ENCODE measurements at places on chromosomes 2 and 18. TPM values are rescaled to one million over a fixed set of nuclear protein-coding genes. Genes with fewer than 3 reads are reported as not detected.
A peak's percentile ranks its signal among the peaks of the same experiment; 100 is the strongest.

- no peak for DNase-seq
Observed at GRCh38 chr2:151337643-151338042, 19.7 kb upstream of the TNFAIP6 start.

- DNase-seq, result no peak
Observed at GRCh38 chr18:3340015-3340681, 78.2 kb downstream of the MYL12B start.

DNA sequence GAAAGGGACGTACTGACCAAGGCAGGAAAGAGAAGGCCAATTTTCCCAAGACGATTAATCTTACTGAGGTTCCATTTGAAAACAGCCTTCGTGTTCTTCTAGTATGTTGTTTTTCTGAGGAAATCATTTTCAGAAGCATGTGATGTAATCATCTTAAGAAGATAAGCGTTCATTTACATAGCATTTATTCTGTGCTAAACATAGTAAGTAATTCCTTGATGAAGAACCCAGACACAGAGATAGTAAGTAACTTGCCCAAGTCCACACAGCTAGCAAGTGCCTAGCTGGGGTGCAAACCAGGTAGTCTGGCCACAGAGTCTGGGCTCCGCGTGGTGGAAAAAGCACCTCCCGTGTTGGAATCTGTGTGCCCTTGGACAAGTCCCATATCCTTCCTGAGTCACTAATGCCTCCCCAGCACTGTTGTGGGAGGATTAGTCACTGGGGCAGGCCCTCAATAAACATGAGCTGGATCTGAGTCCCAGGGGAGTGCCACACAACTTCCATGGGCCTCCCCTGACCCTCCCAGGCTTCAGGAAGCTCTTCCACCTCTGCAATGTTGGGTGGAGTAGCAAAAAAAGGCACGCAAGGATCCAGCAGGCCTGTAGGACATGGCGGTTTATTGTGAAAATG, 26.9 kb upstream of the ASAP2 start:
- DNase-seq, result no peak

GRCh38 chr2:170745305-170745704, 24.9 kb upstream of the ERICH2 start:
- DNase-seq, result no peak

- peak; percentile 83 for DNase-seq
Observed at GRCh38 chr2:74915743-74916142, 42.7 kb upstream of the POLE4 start.

GRCh38 chr2:152523091-152523490, 188.1 kb downstream of the FMNL2 start:
- no peak for DNase-seq

DNA sequence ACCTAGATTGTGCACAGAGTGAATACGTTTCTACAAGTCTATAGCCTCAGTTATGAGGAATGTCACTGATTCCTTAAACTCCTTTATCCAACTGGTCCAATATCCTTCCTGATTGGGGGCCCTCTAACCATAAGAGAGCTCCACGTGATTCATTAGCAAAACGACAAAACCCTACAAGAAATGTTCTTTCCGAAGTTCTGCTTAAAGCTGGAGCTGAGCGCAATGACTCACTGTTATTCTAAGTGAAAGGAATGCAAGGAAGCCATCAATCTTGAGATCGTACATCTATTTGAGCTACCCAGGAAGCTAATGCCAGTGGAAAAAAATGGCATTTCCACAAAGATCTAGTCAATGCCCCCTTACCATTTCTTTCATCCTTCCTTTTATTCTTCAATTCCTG, 354.9 kb upstream of the CDH20 start:
- DNase-seq, result no peak

DNA sequence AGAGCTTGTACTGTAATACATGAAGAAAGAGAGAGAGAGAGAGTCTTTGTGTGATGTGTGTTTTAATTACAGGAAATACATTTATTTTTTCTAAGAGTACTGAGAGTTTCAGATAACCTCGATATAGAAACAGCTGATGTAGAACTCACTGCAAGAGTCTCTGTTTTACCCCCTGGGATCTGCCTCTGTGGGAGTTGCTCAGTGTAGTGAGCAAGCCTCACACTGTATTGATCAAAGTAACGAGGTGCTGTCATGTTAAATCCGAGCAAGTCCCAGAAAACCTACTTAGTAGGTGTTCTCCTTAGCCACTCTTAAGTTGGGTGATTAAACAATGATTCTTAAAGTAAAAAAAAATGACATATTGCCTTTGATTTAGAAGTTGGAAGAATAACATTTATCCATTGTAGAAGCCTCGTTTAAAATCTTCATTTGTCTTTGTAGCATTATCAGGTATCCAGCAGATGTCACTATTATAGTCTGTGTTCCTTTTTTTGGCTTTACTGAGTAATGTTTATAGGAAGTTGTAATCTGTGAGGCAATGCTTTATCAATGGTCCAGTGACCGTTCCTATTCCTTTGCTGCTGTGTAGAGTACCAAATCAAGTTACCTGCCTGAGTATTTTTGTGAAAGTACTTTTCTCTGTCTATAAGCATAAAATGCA, 219.0 kb downstream of the MYO3B start:
- no peak for DNase-seq

DNA sequence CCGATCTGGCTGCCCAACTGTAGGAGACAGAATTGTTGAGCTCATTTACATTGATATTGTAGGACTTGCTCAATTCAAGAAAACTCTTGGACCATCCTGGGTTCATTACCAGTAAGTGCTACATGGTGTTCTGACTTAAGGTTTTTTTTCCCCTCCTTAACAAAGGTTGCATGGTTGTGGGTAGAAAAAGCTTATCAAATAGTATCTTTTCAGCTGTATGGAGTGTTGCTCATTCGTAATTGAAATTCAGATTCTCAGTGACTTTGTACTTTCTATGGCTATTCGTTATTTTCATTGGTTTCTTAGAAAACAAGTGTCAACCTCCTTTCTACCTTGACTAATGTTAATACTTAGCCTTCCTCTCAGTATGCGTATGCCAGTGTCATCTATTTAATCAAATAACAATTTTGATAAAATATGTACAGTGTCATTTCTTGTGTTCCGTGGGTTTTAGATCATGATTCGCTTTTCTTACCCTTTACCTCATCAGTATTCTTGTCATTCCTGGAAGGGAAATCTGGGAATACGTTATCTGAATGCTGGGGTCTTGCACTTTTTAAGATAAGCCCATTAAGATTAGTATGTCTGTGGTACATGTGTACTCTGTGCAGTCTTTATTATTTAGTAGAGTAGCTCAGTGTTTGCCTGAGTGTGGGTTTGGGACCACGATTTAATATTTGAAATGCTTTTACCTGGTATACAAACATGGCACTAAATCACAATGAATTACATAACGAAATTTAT, 91.3 kb downstream of the MGAT5 start:
- no peak for DNase-seq

DNA sequence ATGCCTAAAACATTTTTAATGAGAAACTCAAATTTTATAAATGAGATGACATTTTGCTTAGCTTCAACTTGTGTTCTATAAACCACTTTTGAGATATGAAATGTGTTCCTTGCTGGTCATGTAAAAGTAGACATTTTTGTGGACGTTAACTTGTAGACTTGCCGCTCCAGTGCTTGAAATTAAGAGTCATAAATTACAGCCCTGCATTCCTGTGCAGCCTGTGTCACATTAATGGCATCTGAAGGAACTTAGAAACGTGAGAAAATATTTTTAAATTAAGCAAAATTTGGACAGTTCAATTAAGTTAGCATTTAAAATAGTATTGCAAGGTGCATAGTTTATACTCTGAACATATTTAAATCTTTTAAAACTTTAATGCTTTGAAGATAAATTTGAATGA, 98.3 kb upstream of the LDLRAD4 start:
- DNase-seq, result no peak

DNA sequence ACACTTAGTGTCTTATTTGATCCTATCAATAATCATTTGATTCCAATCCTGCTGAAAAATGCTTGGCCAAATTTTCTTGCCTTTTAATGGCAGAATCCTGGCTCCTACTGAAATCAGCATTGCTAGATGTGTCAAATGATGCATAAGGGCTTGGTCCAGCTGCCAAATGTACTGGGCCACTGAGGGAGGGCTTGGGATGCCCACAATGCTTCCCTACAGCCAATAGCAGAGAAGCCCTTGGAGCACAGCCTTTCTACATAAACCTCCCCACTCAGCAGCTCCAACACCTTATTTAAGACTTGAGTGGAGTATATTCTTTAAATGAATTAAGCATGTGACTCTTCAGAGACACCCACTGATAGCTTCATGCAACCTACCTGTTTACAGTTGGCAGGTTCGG, 3.6 kb downstream of the ALK start:
- no peak for DNase-seq

DNA sequence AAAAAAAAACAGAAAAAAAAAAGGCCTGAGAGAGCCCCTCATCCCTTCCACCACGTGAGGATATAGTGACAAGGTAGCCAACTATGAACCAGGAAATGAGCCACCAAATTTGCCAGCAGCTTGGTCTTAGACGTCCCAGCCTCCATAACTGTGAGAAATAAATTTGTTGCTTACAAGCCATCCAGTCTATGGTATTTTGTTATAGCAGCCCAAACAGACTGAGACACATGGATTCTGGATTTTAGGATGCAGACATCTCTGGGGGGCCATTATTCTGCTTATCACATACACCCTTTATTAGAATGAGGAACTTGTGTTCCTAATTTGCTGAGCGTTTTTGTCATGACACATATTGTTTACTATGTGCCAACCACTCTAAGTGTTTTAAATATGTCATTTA, 5.4 kb upstream of the YIPF4 start:
- DNase-seq, result no peak

- DNase-seq, result peak; percentile 52
Observed at GRCh38 chr2:162327134-162327769, 8.8 kb upstream of the IFIH1 start.

- no peak for DNase-seq
Observed at GRCh38 chr2:44061876-44062275, 66.1 kb upstream of the LRPPRC start.

GRCh38 chr2:50535971-50536759, 495.8 kb downstream of the NRXN1 start:
- DNase-seq, result no peak

DNA sequence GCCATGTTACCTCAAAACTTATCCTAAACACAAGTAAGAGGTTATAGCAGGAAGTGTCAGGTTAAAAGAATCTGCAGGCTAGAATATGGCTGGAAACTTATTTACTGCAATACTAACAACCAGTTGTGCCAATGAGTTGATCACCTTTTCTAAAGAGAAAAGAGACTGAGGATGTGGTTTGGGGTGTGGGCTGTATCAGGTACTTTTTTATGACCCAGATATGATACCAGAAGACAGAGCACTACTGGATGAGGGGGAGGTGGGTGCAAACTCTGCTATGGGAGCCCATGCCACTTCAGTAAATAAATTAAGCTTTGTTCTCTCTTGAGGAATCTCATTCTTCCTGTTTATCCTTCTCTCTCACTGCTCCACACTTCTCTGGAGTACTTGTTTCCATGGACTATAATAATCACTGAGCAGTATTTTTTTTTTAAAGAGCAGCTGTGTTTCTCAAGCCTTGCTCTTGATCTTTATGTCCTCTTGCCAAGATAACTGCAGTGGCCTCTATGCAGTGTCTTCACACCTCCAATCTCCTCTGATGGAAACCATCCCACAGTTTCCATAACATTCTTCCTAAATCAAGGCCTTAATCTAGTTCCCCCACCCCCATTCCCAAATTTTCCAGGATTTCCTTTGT, 51.2 kb upstream of the NOSTRIN start:
- peak; percentile 74 for DNase-seq

- DNase-seq, result no peak
Observed at GRCh38 chr2:236089271-236090026, 78.7 kb downstream of the GBX2 start.

DNA sequence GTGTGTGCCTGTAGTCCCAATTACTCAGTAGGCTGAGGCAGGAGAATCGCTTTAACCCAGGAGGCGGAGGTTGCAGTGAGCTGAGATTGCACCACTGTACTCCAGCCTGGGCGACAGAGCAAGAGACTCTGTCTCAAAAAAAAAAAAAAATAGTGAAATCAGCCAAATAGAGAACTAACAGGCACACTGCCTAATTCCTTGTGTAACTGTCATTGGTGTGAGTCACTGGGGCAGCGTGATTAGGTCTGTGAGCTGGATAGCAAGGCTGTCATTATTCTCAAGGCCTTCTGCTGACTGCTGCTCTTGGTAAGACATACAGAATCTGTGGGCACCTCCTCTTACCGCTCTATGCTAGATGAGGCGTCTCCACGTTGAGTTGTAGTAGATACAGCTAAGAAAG, 270.3 kb downstream of the NEDD4L start:
- DNase-seq, result no peak

The CPLX4 gene
- total RNA-seq, result not detected

The ACMSD gene
- total RNA-seq, result not detected

The GPR39 gene
- not detected for total RNA-seq

The AQP4 gene
- total RNA-seq, result not detected

The SLC30A3 gene
- 0.43 TPM for total RNA-seq

The MEP1B gene
- total RNA-seq, result not detected

The KCNG2 gene
- not detected for total RNA-seq

The RAD51AP2 gene
- not detected for total RNA-seq

The SCN9A gene
- not detected for total RNA-seq

Data from activated CD8-positive, alpha-beta T cell treated with anti-CD3 and anti-CD28 coated beads for 36 hours (primary cell).